ENCODE measurements at places on chromosomes 6 and 20.

DNA sequence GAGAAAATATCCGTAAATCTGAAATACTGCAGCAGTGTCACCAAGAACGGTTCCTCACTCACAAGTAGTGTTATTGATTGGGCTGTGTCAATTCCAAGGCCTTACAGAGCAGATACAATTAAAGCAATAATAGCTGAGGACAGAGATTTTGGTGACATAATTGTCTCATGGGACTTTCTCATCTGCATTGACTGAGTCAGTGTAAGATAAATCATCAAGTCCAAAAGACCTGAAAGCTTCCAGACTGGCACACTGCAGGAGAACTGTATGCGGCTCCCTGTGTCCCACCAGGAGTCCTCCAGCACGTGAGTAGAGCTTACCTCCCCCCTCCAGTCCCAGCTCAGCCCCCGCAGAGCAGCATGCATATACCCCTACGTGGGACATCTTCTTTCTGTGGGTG, 655.2 kb upstream of the ARID1B start:
- no peak for DNase-seq

DNA sequence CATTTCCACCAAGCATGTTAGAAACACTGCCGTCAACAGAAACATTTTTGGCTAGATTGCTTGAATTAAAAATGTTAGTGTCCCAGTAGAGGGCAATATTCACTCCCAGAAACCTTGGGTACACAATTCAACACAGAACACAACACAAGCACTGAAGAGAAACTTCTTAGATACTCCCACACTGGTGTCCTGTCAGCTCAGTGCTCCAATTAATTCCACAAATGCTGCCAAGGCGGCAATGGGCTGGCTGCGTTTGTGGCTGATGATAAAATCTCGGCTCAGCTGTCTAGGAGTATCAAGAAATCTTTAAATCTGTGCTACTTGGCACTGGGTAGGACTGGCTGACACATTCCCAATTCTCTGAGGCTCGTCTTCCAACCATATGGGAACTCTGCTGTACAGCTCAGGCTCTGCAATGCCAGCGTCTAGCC, 39.3 kb downstream of the BEND3 start:
- peak; percentile 11 for DNase-seq

- DNase-seq = peak; percentile 97
These were observed 40.4 kb downstream of the PSMB9 start for GRCh38 chr6:32894085-32895005.

DNA sequence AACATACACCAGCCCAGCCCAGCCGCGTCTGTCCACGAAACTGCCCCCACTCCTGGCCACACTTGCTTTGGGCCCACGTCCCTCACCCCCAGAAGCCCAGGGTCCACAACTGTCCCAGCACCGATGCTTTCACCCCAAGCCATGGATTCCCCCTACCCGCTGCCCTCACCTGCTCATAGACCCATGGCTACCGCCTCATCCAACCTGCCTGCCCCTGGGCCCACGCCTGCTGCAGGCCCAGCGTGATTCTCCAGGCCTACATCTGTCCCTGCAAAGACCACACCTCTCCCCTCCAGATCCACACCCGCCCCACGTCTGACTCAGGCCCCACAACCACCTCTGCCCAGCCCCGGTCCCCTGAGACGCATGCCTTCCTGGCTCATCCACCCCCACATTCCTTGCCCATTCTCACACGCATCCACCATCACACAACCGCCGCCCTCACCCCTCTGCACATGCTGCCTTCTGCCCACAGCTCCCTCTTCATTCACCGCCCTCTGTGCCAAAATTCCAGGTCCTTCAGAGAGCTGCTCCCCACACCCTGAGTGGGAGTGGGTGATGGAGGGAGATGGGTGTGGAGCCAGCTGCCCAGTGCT, 86.7 kb downstream of the GRM4 start:
- no peak for DNase-seq

- peak; percentile 43 for DNase-seq
These were observed 85.9 kb downstream of the CRYBG1 start for GRCh38 chr6:106446287-106446885.

All from PC-3 (cell line).